ENCODE measurements at places on chromosomes 1 and 21.
A peak's percentile ranks its signal among the peaks of the same experiment; 100 is the strongest.

DNA sequence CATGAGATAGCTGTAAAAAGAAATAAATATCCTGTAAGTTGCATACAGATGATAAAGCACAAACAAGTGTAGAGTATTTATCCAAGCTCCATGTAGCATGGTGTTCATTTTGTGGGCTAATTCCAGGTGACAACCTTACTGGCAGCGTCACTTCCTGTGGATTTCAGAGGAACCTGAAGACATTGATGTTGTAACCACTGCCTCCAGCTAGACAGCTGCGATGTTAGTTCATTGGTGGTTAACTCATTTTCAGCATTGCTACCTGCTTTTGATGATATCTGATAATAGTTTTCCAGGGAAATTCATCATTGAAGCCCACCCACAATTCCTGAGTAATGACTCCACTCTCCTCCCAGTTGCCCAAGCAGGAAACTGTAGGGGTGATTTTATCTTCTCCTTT is 3.0 kb downstream of the HSD3B1 start:
- no peak for DNase-seq

GRCh38 chr1:246577720-246578106 is 11.5 kb downstream of the CNST start:
- DNase-seq: no peak

GRCh38 chr1:119516680-119517079 is 9.7 kb downstream of the HSD3B1 start:
- no peak for DNase-seq

- DNase-seq: no peak
Observed at GRCh38 chr1:175423605-175424004, 231.0 kb upstream of the KIAA0040 start.

DNA sequence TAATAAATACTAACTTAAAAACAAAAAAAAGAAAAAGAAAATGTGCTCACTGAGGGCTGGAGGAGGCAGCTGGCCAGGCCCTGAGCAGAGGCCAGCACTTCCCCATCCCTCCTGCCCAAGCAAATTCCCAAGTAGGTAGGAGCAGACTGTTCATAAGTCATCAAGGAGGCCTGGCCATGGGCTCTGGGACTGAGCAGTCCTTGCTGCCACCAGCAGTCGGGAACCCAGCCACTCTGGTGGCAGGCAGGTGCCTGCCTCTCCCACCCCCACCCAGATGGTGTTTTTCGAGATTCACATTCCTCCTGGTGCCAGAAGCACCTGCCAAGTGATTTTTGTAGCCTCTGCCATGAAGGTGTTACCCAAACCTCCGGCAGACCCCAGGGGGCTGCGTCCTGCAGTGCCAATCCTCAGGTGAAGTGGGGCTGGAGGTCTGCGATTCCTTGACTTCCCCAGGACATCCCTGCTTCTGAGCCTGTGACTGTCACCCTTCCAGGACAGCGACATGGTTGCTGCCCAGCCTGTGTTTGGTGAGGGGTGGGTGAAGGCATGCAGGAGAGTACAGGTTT is 204.2 kb upstream of the TMEM51 start:
- DNase-seq: no peak

GRCh38 chr1:206495011-206495461 is 12.3 kb upstream of the RASSF5 start:
- DNase-seq: no peak

- peak; percentile 84 for DNase-seq
Observed at GRCh38 chr1:85297855-85298629, 21.6 kb upstream of the BCL10 start.

DNA sequence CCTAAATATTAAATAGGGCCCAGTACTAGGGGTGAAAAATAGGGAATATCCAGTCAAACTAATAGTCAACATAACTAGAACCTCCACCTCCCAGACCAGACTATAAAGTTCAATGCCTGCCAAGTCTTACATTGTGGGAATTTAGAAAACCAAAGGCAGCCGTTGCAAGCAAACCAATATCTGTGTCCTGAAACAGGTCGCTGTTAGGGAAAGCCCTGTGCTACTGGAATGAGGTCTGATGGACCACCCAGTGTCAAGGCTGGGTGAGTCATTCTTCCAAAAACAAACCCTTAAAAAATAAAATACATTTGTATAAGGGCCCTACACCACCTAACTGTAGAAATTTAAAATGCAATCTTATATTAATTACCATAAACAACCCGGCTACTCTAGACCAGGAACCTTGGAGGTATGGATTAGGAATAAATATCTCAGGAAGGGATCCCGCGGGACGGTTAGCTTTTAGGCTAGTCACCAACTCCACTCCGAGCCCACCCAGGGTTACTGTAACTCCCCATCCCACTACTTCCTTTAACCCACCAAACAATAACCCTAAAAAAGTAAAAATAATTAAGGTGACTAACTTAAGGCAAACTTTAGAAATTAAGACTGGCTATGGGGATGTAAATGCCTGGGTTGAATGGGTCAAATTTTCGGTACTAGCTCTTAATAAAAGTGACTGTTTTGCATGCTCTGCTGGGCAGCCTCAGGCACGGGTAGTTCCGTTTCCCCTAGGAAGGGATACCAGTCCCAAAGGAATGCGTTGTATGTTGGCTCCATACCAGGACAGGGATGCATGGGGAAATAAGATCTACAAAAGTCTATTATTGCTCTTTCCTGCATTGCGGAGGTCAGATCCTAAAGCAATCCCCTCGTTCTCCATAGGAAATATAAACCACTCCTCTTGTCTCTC is 65.4 kb upstream of the TLR5 start:
- no peak for DNase-seq

- no peak for DNase-seq
Observed at GRCh38 chr1:201751872-201752271, 77.1 kb upstream of the IPO9 start.

DNA sequence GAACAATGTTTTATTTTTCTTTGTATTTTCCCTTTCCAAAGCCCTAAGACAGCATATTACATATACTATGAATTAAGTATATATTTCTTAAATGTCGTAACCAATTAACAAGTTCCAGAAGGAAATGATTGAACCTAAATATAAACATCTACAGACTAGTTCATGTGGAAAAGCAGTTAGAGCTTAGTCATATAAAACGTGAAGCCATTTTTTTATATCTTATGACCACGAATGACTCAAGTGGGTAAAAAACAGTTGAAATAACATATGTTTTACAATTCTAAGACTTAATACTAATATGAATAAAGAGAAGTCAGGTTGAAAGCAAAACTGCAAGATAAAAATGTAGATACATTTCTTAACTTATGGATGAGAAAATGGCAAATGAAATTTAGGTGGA is 307.3 kb downstream of the BRINP3 start:
- DNase-seq: no peak

DNA sequence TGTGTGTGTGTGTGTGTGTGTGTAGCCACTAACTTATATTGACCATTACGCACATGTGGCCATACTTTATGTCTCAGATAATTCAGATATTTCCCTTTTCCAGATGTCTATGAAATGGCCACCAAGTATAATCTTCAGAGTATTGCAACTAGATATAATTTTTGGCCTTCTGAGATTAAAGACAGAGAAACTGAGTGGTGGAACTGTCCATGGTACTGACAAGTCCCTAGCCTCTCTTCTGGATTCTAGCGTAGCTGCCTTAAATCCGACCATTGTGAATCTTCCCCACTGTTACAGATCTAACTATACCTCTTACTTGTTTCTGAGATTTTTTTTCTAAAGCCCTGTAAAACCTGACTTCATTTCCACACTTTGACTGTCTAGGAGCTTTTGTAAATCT is 100.0 kb upstream of the SERTAD4 start:
- DNase-seq: no peak

DNA sequence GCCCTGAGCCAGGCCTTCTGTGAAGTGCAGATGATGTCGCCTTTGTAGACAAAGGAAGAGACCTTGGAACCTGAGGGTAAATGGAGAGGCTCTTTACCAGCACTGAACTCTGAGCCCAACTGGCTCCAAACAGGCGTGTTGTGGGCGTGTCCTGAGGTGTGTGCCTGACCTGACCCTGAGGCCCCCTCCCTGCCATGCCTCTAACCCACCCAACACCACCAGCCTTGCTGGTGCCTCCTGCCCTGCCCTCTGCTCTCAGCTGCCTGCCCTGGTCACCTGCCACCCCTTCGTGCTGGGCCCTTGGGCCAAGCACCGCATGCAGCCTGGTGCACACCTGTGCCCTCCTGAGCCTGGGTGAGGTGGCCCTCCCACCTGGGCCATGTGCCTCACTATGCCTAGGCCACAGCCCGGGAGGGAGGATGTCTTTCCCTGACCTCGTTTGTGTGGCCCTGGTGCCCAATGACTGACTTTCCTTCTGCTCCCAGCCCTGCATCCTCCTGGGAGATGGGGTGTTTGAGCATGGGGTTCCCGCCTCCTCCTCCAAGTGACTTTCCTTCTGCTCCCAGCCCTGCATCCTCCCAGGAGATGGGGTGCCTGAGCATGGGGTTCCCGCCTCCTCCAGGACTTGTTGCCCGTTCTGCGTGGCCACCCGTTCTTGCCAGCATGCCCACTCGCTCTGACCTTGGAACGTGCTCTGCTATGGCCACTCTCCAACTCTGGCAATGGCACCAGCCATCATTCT is 157.0 kb downstream of the PCBP3 start:
- DNase-seq: no peak

DNA sequence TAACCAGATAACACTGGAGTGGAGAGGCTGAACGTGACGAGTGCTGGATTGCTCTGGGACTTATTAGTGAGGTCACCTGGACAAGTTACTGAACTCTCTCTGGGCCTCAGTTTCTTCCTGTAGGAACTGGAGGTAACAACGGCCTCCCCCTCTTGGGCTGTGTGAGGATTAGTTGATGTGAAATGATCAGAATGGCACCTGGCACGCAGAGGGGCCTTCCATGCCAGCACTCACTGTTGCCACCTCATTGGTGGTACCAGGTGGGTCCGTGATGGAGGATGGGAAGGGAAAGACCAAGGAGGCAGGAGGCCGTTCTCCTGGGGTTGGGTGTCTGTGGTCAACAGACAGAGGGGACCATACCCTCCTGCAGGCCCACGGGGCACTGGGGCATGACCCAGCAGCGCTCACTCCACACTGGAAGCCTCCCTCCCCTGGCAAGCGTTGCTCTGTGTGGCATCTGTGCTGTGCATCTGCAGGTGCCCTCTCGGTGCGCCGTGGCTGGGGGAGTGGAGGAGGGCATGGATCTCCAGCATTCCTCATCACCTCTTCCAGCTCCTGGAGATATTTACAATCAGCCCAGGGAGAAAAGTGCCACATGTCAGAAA is 349.5 kb upstream of the VAMP3 start:
- DNase-seq: no peak

Data from NCI-H748 treated with DMSO at 0.1 percent for 48 hours (cell line).